ENCODE measurements at places on chromosomes 4 and X.
A peak's percentile ranks its signal among the peaks of the same experiment; 100 is the strongest.

- DNase-seq: peak; percentile 46
Measured at GRCh38 chr4:184265546-184266351, 48.1 kb upstream of the ENPP6 start.

DNA sequence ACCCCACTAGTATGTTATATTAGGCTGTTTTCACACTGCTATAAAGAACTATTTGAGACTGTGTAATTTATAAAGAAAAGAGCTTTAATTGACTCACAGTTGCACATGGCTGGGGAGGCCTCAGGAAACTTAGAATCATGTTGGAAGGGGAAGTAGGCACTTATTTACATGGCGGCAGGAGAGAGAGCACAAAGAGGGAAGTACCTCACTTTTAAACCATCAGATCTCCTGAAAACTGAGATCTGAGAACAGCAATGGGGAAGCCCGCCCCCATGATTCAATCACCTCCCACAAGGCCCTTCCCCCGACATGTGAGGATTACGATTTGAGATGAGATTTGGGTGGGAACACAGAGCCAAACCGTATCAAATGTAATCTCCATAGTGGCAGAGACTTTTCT is 45.4 kb upstream of the XK start:
- no peak for DNase-seq

- DNase-seq: no peak
Measured at GRCh38 chr4:94000559-94000958, 172.0 kb downstream of the ATOH1 start.

GRCh38 chr4:172838111-172838510 is 330.5 kb upstream of the GALNT7 start:
- no peak for DNase-seq

DNA sequence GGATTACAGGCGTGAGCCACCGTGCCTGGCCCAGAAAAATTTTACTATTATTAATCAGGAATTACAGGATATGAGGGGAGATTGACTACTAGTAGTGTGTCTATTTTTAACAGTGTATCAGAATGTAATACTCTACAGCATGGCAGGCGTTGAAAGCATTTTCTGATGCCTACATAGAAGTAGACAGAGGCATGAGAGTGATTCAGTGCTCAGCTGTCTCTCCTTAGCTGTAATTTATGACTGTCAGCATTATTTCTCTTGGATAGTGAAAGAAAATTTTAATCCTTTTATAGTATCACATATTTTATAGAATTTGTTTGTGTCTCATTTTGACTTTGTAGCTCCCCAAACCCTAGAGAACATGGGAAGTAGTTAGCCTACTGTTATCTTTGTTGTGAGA is 20.7 kb downstream of the ARHGAP24 start:
- DNase-seq: peak; percentile 53

DNA sequence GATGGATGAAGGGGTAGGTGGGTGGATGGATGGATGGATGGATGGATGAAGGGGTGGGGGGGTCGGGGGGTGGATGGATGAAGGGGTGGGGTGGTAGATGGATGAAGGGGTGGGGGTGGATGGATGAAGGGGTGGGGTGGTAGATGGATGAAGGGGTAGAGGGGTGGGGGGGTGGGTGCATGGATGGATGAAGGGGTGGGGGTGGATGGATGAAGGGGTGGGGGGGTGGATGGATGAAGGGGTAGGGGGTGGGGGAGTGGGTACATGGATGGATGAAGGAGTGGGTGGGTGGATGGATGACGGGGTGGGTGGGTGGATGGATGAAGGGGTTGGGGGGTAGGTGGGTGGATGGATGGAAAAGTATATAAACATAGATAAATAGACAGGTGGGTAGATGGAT is 74.2 kb downstream of the PRKX start:
- DNase-seq: no peak

- DNase-seq: no peak
Measured at GRCh38 chr4:141815646-141816045, 179.3 kb downstream of the IL15 start.

DNA sequence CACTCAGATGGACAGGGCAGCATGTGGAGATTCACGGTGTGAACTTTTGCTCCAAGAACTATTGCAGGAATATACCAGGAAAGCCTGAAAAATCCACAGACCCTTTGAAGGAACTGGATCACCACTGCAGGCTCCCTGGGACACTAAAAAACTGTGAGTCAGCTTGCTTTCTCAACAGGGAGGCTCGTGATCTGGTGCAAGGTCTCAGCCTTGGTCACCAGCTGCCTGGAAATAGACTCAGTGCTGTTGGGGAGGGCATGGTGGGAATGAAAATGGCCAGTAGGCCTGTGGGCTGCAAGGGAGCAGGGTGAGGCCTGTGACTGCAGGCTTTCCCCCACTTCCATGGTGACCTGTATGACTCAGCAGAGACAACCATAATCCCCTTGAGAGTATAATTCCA is 426.4 kb upstream of the RPS6KA3 start:
- DNase-seq: no peak

- no peak for DNase-seq
Measured at GRCh38 chr4:86893136-86893535, 914 bp upstream of the C4orf36 start.

DNA sequence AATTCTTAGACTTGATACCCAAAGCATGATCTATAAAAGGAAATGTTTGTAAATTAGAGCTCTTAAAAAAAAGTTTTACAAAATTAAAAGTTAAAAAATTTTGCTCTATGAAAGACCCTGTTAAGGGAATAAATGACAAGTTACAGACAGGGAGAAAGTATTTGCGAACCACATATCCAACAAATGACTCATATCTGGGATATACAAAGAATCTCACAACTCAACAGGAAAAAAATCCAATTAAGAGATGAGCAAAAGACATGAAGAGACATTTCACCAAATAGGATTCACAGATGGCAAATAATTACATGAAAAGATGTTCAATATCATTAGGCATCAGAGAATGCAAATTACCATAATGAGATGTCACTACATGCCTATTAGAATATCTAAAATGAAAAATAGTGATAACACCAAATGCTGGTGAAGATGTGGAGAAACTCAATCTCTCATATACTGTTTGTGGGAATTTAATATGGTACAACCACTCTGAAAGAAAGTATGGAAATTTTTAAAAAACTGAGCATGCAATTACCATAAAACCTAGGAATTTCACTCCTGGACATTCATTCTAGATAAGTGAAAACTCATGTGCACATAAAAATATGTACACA is 100.8 kb upstream of the EOLA2 start:
- peak; percentile 59 for DNase-seq

- DNase-seq: no peak
Measured at GRCh38 chr4:67446811-67447210, 98.5 kb downstream of the CENPC start.

- no peak for DNase-seq
Measured at GRCh38 chrX:68937581-68937980, 108.8 kb downstream of the EFNB1 start.

GRCh38 chr4:38202242-38202641 is 242.0 kb downstream of the PTTG2 start:
- no peak for DNase-seq

- no peak for DNase-seq
Measured at GRCh38 chr4:172686021-172686420, 482.6 kb upstream of the GALNT7 start.

- DNase-seq: peak; percentile 39
Measured at GRCh38 chr4:86441175-86441936, 81.5 kb upstream of the MAPK10 start.

DNA sequence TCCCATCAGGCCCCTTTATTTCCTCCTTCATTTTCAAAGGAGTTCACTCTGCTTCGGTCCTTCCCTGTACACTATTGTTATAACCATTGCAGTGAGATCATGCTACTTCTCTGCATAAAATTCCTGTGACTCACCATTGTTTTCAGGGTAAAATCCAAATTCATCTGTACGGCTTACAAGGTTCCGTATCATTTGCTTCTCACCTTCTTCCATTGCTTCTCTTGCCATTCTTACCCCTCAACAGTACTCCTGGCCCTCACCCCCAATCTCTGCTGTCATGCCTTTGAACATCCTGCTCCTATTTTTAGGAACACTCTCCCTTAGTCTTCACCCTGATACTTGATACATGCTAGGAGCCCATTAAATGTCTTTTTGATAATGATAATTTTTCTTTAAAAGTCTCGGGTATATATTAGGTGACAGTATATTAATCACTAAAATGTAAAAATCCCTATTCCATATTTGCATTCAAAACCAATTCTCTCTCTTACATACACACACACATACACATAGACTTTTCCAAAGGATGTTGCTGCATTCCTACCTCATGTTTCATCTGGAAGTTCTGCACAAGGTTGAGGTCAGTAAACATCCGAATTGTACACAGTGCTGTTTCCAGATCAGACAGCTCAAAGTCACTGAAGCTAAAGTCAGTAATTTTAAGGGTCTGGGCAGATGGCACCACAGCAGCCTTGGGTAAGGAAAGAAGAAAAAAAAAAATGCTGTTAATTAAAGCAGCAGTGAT is 103.4 kb downstream of the PDE5A start:
- DNase-seq: peak; percentile 79

- DNase-seq: no peak
Measured at GRCh38 chrX:132373610-132374009, 115.2 kb downstream of the MBNL3 start.

DNA sequence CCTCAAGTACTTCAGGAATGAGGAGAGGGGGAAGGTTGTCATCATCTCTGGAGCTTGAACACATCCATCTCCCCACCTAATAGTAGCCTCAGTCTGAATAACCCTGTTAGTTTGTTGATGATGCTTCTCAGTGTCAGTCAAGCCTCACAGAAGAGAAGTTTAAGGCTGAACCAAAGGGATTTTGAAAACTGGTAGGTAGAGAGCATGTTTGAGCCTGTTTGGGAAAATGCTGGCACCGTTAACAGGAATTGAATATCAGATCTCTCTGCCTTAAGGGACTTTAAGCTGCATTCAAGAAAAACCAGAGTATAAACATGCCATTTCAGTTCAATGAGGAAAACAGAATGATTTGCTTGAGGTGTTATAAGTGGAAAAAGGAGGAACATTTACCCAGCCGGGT is 73.1 kb downstream of the MAPK10 start:
- DNase-seq: no peak

GRCh38 chrX:141791856-141792255 is 46.3 kb upstream of the MAGEC3 start:
- peak; percentile 9 for DNase-seq

GRCh38 chr4:75099321-75099720 is 166.4 kb downstream of the PARM1 start:
- no peak for DNase-seq

DNA sequence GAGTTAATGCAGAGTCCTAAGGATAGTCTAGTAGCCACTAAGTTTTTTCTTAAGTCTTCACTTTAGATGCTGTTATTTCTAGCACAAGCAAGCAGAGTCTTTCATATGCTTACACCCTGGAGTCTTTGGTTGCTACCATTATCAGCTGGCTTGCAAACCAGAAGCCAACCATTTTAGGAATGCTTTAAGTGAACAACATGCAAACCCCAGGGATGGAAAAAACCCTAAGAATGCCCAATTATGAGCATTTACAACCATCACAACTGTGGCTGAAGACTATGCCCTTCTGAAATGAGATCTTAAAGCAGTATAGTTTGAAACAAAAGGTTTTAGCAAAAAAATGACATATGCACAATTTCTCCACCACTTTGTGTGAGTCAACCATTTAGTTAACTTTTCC is 6.6 kb downstream of the MID1IP1 start:
- peak; percentile 38 for DNase-seq

DNA sequence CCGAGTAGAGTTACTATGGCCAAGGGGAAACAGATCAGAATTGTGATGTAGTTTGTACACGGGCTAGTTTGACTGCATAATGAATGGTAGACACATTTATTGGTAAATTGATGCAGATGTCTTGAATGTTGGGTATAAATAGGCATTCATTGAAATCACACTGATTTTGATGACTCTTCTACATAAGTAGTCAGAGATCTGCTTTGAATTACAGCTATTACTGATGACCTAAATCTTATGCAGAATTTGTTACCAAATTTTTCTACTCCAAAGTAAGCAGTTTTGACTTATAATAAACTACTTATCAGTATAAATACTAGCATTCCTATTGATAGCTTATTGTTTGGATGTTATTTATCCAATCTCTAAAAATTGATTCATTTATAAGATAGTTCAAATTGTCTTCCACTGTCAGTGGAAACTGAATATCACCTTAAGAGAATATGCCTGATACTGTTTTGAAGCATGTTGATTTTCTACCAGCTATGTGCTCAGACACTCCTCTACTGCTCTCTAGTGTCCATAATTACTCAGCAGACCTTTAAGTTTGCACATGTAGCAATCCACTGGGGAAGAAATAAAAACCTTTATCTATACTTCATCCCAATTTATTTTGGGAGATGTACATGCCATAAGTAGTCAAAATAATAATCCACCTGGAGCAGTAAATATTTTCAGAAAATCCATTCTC is 120.3 kb downstream of the RASL11B start:
- DNase-seq: peak; percentile 70

- DNase-seq: no peak
Measured at GRCh38 chrX:108736509-108737479, at the start of gene IRS4. Gene IRS4, minus strand, starts transcription at chrX:108736563.

- DNase-seq: no peak
Measured at GRCh38 chr4:24040811-24041210, 151.0 kb upstream of the PPARGC1A start.

GRCh38 chr4:26322346-26322745 is 1.5 kb downstream of the RBPJ start:
- no peak for DNase-seq

DNA sequence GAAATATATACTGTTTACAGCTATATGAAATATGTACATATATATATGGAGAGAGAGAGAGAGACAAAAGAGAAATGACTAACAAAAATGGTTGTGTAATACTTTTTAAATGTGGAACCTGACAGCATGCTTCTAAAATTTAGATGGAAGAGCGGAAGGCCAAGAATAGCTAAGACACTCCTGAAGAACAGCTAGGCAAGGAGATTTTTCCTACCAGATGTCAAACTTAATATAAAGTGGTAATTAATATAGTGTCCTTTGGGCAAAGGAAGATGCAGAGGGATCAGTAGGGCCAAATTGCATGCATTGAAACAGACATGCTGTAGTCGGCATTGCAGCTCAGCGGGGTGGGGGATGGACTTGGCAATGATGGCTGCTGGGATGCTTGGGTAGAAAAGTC is 45.2 kb downstream of the ADD1 start:
- peak; percentile 23 for DNase-seq

DNA sequence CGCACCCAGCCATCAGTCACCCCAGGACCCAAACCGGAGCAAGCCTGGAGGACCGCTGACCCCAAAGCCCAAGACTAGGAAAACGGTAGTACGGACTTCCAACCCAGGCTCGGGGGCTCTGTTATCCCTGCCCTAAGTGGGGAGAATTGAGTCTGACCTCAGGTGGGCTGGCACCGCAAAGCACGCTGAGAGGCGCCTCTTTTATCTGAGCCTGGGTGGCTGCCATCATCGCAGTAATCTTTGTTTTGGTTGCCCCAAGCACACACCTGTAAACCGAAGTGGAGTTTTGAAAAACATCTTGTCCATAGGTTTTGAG is 894 bp upstream of the SH3RF1 start:
- DNase-seq: no peak
